Dorsolateral prefrontal cortex (tissue), 122 donors: ENCODE measurements at places on chromosomes 7 and 10.

DNA sequence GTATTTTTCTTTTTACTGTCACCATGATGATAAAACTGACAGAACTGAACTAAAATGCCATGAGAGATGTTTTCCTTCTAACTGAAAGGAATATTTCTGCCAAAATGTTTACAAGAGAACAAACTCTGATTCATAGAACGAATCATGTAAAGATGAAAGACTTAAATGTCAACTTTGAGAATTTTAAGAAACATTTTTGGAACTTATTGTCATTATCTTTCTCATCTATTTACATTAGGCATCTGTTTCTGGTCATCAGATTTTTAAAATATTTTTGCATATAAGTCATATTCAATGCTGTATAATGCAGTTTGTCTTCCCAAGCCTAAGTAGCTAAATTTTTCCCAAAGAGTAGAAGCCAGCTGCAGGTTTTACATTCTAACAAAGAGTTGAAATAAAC lies 358.5 kb downstream of the TFEC start:
- no peak for DNase-seq

DNA sequence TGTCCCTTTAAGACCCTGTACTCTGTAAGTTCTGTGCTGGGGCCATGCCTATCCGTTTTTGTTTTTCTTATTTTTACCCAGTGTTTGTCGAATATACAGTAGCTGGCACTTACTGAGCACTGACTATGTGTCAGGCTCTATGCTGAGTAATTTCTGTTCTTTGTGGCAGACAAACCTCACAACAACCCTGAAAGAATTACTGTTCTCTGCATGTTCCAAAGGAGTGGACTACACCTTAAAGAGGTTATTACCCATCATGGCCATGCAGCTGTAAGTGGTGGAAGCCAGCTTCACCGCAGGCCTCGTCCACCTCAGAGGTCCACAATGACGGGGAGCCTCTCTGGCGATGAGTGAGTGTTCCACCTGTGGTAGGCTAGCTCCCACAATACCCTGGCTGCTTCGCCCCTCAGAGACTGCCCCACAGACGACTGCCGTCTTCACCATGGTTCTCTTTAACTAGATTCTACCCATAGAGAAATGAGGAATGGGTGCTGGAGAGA lies 30.1 kb upstream of the RBM20 start:
- DNase-seq: no peak

DNA sequence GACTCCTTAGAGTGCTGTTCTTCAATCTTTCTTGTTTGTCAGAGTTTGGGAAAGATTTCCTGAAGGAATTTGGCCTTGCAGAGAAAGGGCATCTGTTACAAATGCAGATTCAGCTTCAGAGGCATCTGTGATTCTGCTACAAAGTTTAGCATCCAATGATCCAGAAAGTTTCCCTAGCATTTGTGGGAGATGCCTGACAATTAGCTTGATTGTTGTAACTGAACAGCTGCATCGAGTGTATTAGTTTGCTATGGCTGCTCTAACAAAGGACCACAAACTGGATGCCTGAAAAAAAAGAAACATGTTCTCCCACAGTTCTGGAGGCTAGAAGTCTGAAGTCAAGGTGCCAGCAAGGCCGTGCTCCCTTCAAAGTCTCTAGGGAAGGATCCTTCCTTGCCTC lies 365.1 kb downstream of the GRID1 start:
- no peak for DNase-seq

GRCh38 chr7:135665042-135665441 lies 2.7 kb downstream of the STMP1 start:
- no peak for DNase-seq

DNA sequence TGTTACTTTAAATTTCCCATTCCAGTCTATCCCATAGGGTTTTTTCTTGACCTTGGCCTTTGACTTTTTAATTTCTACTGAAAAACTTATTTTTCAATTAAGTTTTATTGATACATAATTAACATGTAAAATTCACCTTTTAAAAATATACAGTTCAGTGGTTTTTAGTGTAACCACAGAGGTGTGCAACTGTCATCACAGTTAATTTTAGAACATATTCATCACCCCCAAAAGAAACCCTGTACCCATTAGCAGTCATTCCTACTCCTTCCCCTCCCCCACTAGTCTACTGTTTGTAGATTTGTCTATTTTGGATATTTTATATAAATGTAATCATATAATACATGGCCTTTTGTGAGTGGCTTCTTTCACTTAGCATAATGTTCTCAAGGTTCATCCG lies 96.5 kb upstream of the GJD4 start:
- no peak for DNase-seq

DNA sequence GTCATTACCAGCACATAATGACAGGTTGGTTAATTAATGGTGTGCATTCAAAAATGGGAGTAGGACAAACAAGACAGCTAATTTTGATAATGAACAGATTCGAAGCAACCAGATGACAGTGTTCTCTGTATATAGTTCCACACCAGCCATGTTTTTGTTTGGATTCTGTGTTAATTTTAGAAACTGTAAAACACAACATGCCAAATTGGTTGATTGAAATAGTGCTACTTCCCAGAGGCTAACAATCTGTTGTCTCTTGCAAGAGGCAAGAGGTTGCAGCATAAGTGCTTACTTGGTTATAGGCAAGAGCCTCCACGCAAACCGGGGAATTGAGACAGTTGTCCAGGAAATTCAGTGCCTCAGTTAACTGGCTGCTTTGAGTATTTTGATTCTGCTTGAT lies 170.2 kb upstream of the HABP2 start:
- DNase-seq: no peak

- no peak for DNase-seq
Observed at GRCh38 chr10:98055841-98056516, 25.6 kb upstream of the CRTAC1 start.

GRCh38 chr10:112934193-112934592 lies 15.9 kb upstream of the TCF7L2 start:
- no peak for DNase-seq

- no peak for DNase-seq
Observed at GRCh38 chr10:131085091-131085860, 226.2 kb downstream of the TCERG1L start.

- no peak for DNase-seq
Observed at GRCh38 chr10:116989439-116989838, 15.5 kb downstream of the SHTN1 start.

GRCh38 chr10:132420981-132421846 lies 24.2 kb downstream of the PWWP2B start:
- no peak for DNase-seq

GRCh38 chr7:81187753-81188152 lies 268.9 kb upstream of the SEMA3C start:
- DNase-seq: no peak

DNA sequence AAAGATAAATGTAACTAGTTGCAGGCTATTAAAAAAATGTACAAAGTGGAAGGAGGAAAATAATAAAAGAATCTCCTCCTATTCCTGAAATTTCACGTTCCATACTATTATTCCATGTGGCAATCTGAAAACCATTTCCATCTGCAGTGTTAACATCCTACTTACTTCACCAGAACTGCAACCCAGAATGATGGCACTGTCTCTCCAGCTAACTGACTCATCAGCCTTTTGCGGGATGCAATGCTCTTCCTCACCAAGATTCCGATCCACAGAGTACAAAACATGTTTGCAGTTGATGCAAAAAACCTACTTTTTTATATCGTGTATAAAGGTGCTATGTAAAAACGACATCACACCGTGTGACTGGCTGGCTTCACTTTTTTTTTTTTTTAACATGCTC lies 50.8 kb downstream of the ESYT2 start:
- DNase-seq: no peak

- no peak for DNase-seq
Observed at GRCh38 chr10:86155054-86155921, 211.3 kb downstream of the GRID1 start.

DNA sequence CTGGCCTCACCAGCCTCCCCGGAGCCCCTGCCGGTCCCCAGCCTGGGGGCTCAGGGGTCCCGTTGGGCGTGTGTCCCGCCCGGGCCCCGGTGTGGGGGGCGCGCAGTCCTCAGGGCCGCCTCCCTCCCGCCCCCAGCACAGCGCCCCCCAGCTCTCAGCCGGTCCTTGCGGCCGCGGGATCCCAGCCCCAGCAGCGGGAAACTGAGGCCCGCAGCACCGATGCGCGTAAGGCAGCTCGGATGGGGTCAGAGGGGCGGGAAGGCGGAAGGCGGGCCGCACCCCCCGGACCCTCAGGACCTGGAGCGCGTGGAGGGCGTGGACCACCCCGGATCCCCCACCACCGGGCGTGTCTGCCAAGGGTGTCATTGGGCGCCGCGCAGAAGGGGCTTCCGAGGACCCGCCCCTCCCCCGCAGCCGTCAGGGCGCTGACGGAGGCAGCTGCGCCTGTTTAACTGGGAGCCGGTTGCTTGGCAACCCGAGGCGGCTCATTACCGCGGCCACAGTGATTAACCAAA lies 14.9 kb downstream of the UNCX start:
- DNase-seq: no peak

DNA sequence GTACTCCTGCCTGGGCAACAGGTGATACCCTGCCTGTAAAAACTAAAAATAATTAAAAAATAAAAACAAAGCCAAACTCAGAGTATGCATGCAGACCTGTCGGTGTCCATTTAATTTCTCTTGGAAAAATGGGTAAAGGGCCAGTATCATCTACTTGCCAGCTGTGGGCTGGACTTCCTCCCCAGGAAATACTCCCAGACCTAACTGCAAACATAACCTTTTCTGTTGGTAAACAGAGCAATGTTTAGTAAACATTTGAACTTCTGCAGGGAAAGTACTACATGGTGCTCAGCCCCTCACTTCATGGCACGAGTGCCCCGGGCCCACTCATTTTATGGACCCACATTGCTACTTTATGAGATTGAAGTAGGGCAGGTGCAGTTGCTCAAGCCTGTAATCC lies 10.2 kb upstream of the TMEM248 start:
- DNase-seq: no peak

GRCh38 chr7:119802147-119802546 lies 470.8 kb upstream of the KCND2 start:
- DNase-seq: no peak

DNA sequence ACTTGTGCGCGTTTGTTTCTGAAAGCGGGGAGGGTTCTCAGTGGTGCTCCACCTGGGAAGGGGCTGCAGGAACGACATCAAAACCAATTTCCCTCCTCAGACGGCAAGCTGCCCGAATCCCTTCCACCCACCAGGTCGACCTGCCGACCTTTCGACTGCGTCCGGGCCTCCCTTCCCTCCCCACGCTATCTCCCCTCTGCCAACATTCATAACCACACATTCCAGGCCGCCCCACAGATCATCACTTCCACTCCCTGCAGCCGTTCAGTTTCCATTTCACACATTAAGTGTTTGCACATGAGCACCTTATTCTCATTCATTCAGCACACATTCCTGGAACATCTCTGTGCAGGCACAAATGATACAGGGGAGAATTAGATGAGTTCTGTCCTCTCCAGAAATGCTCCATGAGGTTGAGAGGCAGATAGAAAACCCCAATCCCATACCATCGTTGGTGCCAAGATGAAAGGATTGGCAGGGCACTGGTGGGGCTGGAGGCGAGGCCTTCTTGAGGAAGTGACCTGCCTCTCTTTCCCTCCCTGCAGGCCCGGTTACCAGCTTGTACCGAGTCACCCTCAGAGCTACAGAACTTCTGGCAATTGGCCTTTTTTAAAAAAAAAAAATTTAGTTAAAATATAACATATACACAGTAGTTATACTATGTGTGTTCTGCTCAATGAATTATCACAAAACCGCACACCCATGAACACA lies 70.0 kb downstream of the MINDY4 start:
- DNase-seq: no peak

DNA sequence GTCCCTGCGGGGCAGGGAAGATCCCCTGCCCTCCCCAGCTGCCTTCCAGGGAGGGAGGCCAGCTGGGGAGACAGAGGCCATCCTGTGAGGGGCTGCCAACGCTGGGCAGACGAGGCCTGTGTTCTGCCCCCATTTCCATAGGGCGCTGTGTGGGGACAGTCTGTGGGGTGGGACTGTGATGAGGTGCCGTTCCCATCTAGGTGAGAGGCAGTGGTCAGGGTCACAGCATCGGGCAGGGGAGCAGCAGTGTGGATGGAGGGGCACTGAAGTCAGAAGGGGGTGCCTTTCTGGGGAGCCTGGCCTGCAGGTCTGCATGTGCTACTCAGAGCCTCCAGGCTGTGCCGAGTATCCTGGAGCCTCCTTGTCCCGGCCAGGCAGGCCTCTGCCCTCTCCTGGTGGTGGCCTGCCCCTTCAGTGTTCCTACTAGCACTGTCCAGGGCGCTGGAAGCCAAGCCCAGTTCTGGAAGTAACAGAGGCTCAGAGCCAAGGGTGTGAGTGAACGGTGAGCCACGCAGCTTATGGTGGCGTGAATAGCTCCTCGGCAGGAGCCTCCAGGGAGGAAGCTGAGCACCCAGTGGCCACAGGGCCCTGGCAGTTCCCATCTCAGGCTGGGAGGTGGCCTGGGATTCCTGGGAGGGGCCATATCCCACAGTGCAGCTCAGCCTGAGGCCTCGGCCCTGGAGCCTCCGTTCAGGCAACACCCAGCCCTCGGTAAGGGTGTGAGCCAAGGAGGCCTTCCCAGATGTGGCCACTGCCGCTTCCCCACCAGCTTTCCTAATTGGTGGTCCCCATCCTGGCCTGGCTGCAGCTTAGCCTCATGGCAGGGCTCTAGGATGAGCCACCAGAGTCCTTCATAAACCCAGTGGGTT lies 23.3 kb upstream of the CSGALNACT2 start:
- peak; percentile 36 for DNase-seq

DNA sequence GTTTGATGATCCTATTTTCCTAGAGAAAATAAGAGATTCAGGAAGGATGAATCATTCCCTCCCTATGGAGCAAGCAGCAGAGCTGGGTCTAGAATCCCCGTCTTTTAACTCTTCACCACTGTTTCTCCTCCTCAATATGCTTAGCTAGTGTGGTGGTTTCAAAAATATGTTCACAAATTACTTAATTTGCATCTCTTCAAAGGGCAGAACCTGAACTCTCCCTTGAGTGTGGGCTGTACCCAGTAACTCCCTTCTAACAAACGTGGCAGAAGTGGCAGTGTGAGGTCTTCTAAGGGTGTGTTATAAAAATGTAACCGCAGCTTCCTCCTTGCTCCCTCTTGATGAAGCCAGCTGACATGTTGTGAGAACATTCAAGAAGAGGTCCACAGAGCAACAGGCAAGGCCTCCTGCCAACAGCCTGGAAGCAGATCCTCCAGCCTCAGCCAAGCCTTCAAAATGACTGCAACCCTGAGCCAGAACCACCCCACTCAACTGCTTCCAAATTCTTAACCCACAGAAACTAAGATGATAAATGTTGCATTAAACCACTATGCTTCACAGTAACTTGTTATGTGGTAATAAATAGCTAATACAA lies 36.6 kb downstream of the SRPK2 start:
- peak; percentile 59 for DNase-seq

DNA sequence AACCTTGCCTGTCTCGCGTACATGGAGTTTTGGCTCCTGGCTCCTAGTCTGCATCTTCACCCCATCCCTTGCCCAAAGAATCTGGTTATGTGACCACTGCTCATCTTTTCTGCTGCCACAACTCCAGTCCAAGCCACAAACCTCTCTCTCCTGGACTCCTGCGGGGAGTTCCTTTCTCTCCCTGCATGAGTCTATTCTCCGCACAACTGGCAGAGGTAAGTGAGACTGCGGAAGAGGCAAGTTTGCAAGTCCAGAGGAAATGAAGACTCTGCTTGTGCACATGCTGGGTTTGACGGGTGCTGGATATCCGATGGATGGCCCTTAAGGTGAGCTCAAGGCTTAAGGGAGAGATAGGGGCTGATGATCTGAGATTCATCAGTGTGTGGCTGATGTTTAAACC lies 61.0 kb downstream of the TRUB1 start:
- no peak for DNase-seq

- no peak for DNase-seq
Observed at GRCh38 chr10:86707505-86707904, 39.2 kb downstream of the LDB3 start.
